Stimulated activated CD4-positive, alpha-beta T cell treated with anti-CD3 and anti-CD28 coated beads, Interleukin-1b, Interleukin-23, amount 100 ng/mL, for 24 hours (primary cell): ENCODE measurements at places on chromosomes 2 and 18.

GRCh38 chr2:204280262-204280668, 265.0 kb upstream of the PARD3B start:
- DNase-seq, result no peak

DNA sequence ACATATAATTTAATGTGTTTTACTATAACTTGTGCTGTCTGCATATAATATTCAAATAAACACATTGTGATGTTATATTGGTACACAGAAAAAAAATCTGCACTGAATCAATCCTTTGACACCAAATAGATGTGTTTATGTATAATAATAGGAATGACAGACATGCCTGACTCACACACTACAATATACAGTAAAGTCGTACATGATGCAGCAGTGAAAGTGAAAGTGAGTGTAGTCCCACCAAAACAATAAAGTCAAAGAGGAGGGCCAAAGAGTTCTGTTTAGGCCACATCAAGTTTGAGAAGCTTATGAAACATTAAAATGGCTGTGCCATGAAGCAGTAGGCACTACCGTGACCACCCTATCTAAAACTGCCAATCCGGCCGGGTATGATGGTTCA, 8.2 kb upstream of the RBM44 start:
- no peak for DNase-seq

GRCh38 chr2:226483745-226484619, 315.6 kb downstream of the IRS1 start:
- DNase-seq, result no peak

DNA sequence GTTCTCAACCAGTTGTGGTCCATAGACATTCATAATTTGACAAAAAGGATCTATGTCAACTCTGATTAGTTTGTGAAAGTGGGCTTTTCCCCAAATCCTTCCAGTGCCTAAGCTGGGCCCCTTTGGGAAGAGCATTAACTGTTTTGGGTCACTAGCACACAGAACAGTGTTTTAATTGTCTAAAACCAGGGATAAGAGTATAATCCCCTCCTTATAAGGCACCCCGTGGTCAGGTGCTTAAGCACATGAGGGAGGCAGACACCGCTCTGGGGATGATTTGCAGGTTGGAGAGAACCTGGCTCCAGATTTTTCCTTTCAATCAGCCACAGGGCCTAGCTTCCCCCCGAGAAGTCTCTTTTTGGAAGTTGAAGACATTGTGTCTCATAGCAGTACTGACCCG, 53.6 kb upstream of the RFX8 start:
- no peak for DNase-seq

- DNase-seq, result no peak
These were observed 19.6 kb upstream of the EPAS1 start for GRCh38 chr2:46277431-46278190.

DNA sequence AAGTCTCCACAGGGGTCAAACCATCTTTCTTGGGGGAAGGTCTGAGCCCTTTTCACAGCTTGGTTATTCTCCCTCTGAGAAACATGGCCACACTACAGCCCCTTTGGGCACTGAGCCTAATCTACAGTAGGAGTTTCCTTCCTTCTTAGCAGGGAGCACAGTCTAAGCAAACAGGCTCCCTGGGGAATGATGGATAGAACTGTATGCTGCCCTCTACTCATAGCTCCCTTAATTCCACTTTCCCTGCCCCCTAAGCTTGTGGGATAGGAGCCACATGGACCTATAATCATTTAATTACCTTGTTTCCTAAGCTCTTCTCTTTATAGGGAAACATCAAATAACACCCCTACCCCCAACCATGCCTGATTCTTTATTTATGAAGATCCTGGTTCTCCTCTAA, 442.1 kb upstream of the MEX3C start:
- no peak for DNase-seq

DNA sequence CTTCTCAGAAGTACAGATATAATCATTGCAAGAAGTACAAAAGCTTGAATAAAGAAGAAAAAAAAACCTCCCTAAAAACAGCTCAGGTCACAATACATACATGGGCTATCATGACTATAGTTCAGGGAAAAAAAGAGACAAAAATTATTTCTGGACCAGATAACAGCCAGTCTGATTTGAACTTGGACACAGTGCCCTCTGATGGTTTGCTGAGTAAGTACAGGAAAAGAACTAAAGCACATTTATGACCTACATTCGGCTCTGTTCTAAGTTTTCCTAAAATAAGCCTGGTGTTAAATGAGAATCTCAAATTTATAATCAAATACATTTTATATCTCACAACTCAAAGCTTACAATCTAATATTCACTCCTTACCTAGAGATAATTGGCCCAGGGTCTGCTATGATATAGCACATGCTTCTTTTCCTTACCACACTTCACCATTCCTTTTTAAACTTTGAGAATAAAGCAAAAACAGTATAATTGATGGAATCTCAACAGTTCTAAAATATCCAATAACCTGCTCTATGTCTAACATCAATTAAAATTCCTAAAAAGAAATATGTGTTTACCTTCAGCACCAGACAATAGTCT, 81.1 kb downstream of the RAPH1 start:
- DNase-seq, result no peak

- DNase-seq, result no peak
These were observed 103.3 kb downstream of the RNF144A start for GRCh38 chr2:7020468-7020867.

DNA sequence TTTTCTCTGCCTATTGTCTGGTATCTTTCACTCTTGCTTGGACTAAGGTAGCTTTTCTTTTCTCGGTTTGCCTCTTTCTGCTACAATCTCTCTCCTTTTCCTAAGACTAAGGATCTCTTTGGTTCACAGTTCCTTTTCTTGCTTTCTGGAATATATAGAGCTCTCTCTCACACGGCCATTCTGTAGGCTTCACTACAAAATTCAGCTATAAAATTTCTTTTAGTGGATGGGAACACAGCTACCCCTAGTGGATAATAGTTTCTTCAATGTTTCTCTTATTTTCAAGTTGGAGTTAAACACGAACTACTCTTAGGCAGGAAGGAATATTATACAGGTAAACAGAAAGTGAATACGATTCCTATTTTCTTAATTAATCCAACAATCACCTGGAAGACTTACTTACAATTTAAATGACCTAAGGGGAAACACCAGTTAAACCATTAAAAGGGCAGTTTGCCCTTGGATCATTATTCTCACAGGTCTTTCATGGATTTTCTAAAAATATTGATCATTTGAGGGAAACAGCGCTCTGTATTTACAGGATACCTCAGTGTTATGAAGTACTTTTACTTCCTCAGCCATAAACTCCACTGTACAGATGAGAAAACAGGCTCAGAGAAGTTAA, 140.5 kb downstream of the LRP2 start:
- no peak for DNase-seq

DNA sequence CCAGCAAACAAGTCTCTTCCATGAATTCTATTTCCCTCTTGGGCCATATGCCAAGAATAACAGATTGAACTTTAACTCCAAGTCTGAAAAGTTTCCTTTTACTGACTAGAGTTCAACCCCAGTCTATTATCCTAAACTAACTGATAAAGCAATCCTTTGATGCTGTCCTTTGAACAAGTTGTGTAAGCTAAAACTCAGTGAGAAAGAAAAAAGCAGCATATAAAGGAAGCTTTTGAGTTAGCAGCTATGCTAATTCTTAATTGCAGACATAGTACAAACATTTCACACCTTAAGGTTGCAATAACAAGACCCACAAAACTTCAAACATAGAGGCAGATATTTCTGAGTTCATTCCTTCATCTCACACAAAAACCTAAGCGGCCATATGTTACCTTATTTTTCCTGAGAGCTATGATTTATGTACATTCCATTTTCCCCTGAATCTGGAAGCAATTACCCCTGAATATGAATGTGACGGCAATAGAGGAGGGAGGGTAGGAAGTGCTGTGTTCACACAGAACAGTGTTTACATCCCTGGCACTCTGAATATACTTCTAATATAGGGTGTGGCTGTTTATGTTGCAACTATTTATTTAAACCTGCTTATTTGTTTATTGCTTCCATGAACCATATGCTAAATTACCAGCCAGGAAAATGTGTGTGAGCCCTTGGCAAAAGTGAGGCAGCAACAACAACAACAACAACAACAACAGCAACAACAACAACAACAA, 180.6 kb downstream of the IRS1 start:
- DNase-seq, result no peak

GRCh38 chr2:151819920-151820319, 8.3 kb downstream of the ARL5A start:
- DNase-seq, result no peak

DNA sequence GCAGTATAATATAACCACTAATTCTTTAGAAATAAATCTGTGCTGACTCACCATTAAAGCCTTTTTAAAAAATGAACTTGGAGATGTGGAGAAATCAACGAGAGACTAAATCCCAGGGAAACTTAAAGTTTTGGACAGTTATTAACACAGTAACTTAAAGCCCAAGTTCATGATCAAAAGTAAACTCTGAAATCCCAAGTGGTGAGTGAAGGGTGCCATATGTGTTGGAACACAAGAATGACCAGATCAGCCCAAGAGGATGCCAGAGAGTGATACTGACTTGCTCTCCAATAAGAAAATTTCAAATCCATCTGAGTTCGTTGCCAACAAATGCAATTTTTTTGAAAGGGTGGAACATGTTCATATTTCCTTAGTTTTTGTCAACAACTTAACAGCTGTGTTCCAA, 838.1 kb upstream of the ACVR2A start:
- no peak for DNase-seq

- DNase-seq, result no peak
These were observed 223.7 kb downstream of the SOX11 start for GRCh38 chr2:5915881-5916310.

DNA sequence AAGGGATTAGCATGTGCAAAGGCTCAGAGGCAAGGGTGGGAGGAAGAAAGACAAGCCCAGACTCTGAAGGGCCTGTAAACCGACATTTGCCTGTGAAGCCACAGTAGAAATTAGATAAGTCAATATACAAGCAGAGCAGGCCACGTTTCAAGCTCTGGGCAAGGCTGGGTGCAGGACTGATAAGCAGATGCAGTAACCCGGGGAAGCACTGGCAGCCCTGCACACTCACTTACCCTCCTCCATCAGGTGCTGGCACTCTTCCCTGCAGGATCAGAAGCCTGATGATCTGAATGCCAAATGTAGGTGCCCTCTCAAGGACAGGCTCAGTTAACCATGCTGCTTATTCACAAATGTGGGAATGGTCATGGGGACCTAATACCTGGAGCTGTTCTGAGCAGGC, 46.3 kb upstream of the RAB12 start:
- no peak for DNase-seq

DNA sequence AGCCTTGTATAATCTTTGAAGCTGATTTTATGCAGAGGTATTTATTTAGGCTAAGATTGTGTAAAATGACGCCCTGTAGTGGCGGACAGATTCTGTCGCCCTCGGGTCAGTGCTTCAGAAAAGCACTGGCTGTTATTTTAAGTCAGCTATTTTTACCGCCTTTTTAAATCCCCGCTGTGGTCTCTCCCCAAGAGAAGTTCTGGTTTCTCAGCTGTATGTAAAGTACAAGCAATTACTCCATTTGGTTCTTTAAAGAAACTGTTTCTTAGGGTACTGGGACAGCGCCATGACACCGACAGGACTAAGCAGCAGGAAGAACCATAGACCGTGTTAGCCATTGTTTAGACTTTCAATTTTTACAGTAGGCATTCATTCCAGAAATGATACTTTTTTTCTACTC, 65.0 kb downstream of the UGGT1 start:
- DNase-seq, result no peak

GRCh38 chr2:180343528-180344345, 336.6 kb upstream of the CWC22 start:
- no peak for DNase-seq

GRCh38 chr2:45267062-45267792, 258.0 kb upstream of the SIX2 start:
- DNase-seq, result no peak

- DNase-seq, result no peak
These were observed 22.3 kb upstream of the SERPINB5 start for GRCh38 chr18:63454497-63454896.

- no peak for DNase-seq
These were observed 101.2 kb downstream of the UBR3 start for GRCh38 chr2:169928463-169928864.

DNA sequence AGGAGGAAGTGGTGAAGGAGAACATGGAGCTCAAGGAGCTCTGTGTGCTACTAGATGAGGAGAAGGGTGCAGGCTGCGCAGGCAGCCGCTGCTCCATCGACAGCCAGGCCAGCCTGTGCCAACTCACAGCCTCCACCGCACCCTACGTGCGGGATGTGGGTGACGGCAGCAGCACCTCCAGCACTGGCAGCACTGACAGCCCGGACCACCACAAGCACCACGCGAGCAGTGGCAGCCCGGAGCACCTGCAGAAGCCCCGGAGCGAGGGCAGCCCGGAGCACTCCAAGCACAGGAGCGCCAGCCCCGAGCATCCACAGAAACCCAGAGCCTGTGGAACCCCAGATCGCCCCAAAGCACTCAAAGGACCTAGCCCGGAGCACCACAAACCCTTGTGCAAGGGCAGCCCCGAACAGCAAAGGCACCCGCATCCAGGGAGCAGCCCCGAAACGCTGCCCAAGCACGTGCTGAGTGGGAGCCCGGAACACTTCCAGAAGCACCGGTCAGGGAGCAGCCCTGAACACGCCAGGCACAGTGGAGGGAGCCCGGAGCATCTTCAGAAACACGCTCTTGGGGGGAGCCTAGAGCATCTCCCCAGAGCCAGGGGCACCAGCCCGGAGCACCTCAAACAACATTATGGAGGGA, 9.0 kb downstream of the CCDC85A start:
- no peak for DNase-seq

- DNase-seq, result no peak
These were observed 65.4 kb upstream of the MAP3K20 start for GRCh38 chr2:173010233-173010632.

DNA sequence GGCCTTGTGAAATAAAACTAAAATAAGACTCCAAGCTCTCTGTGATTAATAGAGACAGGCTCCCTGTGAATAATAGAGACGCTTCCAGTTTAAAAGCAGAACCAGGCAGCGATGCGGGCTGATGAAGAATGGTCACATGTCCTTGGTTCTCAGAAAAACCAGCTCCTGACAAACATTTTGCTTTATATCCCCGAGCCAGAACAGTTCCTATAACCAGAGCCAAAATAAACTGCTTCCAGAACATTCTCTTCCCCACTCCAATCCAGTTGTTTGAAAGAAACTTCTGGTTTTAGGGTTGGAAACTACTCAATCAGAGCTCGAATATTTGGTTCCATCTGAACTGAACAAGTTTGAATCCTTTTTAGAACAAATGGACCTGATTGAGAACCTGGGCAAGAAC, 213.7 kb downstream of the TSN start:
- DNase-seq, result no peak

DNA sequence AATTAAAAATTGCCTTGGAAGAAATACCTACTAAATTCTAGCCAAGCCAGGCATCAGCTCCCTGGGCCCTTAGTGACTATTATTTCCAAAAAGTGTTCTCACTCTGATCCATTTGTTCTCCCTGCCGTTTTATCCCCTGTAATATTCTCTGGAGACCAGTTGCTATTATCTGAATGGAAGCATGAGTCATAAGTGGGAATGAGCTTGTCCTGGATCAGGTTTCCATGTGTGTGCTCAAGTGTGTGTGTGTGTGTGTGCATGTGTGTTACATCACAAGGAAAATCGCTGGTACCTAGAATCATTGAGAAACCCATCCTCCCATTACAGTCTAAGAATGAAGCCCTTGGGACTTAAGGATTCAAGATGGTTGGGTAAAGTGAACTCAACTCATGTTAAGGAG, 130.3 kb upstream of the CXCR4 start:
- DNase-seq, result no peak

- no peak for DNase-seq
These were observed 61.8 kb downstream of the NRP2 start for GRCh38 chr2:205744074-205744591.

- no peak for DNase-seq
These were observed 21.0 kb upstream of the EDAR start for GRCh38 chr2:109009920-109010610.
